ENCODE measurements at places on chromosomes 3 and 15. TPM values are rescaled to one million over a fixed set of nuclear protein-coding genes. Genes with fewer than 3 reads are reported as not detected.

- DNase-seq = no peak
Measured at GRCh38 chr3:77915336-77915735, 875.4 kb downstream of the ROBO2 start.

GRCh38 chr15:62279041-62279440 is 114.0 kb upstream of the C2CD4B start:
- no peak for DNase-seq

- DNase-seq = no peak
Measured at GRCh38 chr3:87173071-87173470, 54.0 kb upstream of the CHMP2B start.

DNA sequence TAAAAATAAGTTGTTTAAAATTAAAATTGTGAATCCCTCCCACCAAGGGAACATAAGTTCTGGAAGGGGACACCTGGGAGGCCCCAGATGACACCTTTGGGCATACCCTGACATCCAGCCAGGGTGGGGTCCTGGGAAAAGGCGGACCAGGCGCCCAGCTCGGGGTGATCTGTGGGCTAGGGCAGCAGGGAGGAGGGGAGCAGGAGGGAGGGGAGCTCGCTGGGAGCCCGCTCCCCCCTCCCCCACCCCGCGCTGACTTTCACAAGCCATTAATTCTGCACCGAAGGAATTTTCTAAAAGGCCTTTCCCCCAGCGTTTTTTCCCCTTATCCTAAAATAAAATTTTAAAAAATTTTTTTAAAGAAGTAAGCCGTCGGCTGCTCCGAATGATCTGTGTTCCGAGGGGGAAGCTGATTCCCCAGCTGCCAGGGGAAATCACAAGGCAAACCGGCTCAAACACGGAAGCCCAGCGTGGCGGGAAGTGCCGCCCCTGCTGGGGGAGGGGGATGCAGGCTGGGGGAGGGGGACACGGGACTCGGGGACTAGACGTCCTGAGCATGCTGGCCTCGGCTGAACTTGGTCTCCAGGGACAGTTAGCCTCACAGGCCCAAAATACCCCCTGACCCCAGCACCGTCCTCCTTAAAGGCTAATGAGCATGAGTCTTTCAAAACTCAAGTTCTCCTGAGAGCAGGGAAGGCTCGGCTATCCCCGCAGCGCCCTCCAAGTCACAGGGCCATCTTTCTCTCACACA is 13.9 kb downstream of the PLXND1 start:
- DNase-seq = peak; percentile 68

PPARG gene
- 15.7 TPM for total RNA-seq

UQCC5 gene
- 8.5 TPM for total RNA-seq

LRRIQ4 gene
- total RNA-seq = 0.09 TPM

DNA sequence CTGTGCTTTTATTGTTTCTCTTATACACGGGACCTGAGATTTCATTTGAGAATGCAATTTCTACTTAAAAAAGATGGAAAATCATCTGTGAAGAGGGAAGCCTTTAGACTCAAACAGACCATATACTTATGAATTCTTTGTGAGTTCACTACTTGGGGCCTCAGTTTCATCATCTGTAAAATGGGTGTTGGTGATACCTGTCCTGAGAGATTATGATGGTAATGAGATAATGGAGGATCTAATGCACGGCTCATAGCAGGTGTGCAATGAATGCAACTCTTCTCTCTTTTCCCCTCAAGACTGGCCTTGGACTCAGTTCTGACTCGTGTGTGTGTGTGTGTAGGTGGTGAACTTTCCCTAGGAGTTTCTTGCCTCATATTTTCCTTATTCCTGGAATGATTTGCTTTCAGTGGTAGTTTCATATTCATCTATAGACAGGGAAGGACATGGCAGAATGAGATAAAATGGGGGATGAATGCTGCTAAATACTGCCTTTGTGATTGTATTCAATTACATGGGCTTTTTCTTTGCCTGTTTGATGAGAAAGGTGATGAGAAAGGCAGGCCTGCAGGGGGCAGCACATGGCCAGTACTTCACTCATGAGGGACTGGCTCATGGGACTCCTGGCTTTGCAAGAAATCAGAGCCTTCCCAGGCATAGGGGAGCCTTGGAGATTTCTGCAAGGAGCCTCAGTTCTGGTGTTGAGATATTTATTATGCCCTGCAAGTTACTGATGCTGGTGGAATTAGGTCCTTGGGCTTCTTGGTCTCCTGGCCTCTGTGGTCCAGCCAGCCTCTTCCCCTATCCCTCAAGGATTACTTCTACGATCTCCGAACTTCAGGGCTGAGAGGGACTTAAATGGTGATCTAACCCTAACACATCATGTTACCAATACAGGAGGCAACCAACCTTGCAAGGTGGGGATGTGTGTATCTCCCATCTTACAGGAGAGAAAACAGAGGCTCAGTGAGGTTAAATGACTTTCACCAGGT is 70.7 kb downstream of the RPLP1 start:
- peak; percentile 63 for DNase-seq

DNA sequence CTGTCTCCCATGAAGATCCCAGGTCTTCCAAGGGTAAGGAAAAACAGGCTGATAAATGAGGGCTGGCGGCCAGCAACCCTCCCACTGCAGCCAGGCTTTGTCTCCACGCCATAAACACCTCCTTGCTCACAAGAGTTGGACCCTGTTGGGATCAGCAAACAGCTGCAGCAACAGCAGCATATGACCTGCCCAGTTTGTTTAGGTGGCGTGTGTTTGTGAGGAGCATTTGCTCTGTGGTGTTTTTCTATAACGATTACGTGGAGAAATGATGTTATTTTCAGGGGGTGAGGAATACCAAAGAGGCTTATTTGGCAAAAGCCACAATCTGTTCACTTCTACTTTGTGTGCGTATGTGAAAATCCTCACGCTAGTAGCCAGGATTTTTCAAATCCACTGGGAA is 58.5 kb downstream of the RFTN1 start:
- no peak for DNase-seq

CFAP91 gene
- total RNA-seq = 0.23 TPM

- no peak for DNase-seq
Measured at GRCh38 chr3:52756141-52756540, 14.6 kb downstream of the NEK4 start.

GRCh38 chr3:15623535-15624440 is 22.2 kb downstream of the BTD start:
- no peak for DNase-seq

GRCh38 chr3:65907232-65908130 is 131.2 kb downstream of the MAGI1 start:
- DNase-seq = no peak

U2SURP gene
- 41.2 TPM for total RNA-seq
